Mesothelial cell of epicardium (in vitro differentiated cells): ENCODE measurements at places on chromosomes 1 and 21. TPM values are rescaled to one million over a fixed set of nuclear protein-coding genes. Genes with fewer than 3 reads are reported as not detected.

DNA sequence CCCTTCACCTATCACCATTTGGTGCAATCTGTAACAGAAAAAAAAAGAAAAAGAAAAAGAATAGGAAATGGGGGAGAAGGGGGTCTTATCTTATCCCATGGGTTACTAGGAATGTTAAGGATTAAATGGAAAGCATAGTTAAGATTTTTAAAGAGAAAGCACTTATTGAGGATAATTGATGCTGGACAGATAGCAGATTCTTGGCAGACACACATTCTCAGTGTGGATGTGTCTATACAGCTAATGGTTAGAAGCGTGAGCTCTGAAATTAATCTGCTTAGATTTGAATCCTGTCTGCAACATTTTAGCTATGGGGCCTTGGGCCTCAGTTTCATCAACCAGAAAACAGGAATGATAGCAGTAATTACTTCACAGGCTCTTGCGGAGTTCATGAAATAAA is 67.1 kb downstream of the SSBP3 start:
- no peak for DNase-seq

GRCh38 chr1:11550664-11551283 is 71.8 kb downstream of the DISP3 start:
- peak; percentile 75 for DNase-seq

GRCh38 chr1:51897699-51898031 is 19.1 kb upstream of the NRDC start:
- no peak for DNase-seq

DNA sequence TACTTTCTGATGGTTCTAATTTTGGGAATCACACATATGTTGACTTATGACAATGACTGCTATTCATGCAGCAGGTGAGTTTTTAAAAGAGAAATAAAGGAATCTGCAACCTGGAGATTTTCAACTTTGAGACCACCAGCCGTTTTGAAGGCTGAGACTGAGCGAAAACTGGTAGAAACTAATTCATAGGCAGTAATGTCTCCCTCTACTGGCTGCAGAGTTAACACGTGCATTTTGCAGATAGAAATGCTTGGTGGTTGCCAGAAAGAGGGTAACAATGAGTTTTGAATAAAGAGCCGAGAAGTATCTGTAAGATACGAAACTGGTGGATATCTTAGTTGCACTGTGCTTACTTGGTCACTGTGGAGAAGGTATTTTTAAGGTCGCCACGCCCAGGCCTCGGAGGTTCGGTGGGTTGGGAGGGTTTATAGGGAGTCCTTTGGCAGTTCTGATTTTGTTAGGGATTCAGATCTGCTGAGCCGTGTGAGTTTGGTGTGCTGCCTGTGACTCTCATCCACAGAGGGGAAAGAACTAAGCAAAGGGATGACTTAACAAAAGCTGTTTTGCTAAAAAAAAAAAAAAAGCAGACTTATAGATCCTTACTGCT is 83.0 kb downstream of the RYR2 start:
- DNase-seq, result no peak

GRCh38 chr1:221015159-221015790 is 136.0 kb downstream of the HLX start:
- DNase-seq, result no peak

GRCh38 chr1:36964830-36965229 is 69.5 kb downstream of the GRIK3 start:
- no peak for DNase-seq

The METTL25B gene
- 36.9 to 39.2 TPM (median 39.0 TPM) in 3 replicates for total RNA-seq

GRCh38 chr1:71695821-71696220 is 586.5 kb downstream of the NEGR1 start:
- no peak for DNase-seq

The COL9A2 gene
- 45.8 to 50.3 TPM (median 49.9 TPM) in 3 replicates for total RNA-seq

The RPS8 gene
- 2,191 to 2,296 TPM (median 2,278 TPM) in 3 replicates for total RNA-seq

DNA sequence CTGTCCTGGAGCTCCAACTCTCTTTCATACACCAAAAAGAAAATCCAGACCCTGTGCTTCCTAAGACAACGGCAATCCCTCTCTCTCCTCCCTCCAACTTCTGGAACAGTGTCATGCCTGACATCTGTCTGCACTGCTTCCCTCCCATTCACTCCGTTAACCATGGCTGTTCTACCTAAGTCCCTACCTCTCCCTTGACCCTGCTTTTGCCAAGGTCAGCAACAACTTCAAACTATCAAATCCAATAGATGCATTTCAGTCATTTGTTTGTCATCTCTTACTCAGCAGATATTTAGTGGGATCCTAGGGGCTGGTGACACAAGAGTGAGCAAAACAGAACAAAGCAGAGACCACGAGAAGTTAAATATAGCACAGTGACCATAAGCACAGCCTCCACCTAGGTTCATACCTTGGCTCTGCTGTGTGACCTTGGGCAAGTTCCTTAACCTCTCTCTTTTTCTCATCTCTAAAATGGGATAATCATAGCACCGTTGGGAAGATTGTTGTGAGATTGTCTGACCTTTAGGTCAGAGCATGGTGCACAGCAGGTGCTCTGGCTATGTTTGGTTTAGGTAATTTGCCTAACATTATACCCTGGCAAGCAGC is 88.9 kb downstream of the TMEM53 start:
- DNase-seq, result no peak

DNA sequence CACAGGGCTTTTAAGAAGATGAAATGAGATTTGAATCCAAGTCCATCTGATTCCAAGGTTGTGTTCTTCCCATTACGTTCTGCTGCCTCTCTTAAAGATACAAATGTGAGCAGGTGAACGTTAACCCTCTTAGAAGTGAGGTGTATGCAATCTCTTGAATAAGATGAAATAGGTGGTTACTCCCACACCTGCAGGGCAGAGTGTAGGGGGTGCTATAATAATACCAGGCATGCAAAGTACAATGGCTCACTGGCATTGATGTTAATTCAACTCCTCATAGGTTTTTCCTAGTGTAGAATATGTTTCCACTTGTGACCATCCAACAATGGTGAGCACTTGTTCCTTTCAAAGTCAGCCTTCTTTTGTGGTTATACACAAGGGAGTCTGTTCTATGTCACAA is 163.0 kb downstream of the ASTN1 start:
- no peak for DNase-seq

- no peak for DNase-seq
Observed at GRCh38 chr21:32549886-32550285, 35.4 kb downstream of the TCP10L start.

- DNase-seq, result no peak
Observed at GRCh38 chr1:202018468-202019234, 8.3 kb downstream of the ELF3 start.

GRCh38 chr1:160437432-160438316 is 37.3 kb downstream of the VANGL2 start:
- DNase-seq, result no peak

DNA sequence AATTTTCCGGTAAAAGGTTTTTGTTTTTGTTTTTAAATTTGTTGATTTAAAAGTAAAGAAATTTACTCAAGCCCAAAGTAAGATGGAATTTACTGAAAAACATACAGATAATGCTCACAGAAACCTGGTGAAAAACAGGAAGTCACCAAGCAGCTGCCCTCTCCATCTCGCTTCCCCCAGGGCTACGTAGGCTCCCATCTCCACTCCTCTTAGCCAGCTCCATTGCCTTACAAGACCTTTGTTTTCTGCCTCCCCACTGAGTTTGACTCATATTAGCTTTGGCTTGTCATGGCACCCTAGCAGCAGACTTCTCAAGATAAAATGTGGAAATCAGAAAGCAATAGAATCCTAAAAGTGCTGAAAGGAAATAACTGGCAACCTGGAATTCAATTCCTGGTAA is 57.9 kb downstream of the PHTF1 start:
- DNase-seq, result no peak

GRCh38 chr1:188128761-188129160 is 1300.0 kb downstream of the PLA2G4A start:
- no peak for DNase-seq

- no peak for DNase-seq
Observed at GRCh38 chr1:18149027-18149641, 41.5 kb downstream of the IGSF21 start.

The ALDH4A1 gene
- 10.7 to 11.5 TPM (median 11.5 TPM) in 3 replicates for total RNA-seq

- DNase-seq, result no peak
Observed at GRCh38 chr1:224259986-224260385, 70.0 kb downstream of the NVL start.

The UMODL1 gene
- total RNA-seq, result not detected in 3 replicates

The FOXE3 gene
- not detected in 3 replicates for total RNA-seq

The ARMH1 gene
- 14.9 to 19.1 TPM (median 17.9 TPM) in 3 replicates for total RNA-seq

The TEX38 gene
- 0.42 to 0.57 TPM (median 0.49 TPM) in 3 replicates for total RNA-seq

The SLC22A15 gene
- total RNA-seq, result 9.7 to 10.1 TPM (median 9.9 TPM) in 3 replicates

GRCh38 chr1:170630977-170631376 is 33.0 kb upstream of the PRRX1 start:
- no peak for DNase-seq

- peak; percentile 17 for DNase-seq
Observed at GRCh38 chr1:225770561-225771248, 6.9 kb upstream of the SRP9 start.

DNA sequence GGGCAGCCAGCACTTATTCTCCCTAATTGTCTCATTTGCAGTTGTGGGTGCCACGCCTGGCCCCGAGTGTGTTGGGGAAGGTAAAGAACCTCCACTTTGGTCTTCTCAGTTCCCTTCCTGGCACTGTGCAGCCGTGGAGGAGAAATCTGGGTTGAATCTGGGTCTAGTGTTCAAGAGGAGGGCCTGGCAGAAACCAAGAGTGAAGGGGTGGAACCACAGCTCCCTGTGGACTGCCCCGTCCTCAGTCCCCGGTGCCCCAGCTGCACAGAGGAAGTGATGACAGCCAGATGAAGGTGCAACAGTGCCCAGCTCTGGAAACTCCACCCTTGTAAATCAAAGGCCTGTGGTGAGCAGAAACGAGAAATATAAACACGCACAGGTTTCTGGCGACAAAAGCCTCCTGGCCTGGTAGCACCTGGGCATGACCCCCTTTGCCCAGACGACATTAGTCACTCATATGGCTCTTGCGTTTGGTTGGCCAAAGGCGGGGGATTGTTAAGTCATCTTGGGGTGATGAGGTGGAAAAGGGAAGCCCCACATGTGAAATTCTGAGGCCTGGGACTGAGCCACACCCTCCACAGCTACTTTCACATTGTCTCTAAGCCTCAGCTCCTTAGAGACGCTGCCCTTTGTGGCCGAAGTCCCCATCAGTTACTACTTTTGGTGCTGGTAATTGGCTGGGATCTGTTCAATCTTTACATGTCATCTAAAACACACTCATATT is 4.2 kb upstream of the ECE1 start:
- no peak for DNase-seq

The RAB13 gene
- 87.7 to 92.0 TPM (median 90.2 TPM) in 3 replicates for total RNA-seq

DNA sequence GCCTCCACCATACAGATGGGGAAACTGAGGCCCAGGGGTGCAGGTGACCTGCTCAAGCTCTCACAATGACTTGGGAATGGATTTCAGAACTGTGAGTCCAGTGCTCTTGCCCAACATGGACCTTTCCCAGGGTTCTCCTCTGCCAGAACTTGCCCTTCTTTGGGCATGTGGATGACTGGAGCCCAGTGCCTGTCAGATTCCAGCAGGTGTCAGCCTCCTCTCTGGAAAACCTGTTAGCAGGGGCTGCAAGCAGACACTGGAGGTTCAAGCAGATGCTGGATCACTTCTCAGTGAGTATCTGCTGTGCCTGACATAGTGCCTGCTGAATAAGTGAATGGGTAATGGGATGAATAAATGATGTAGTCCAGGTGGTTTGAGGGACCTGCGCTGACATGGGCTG is 314.2 kb upstream of the POU3F1 start:
- no peak for DNase-seq

DNA sequence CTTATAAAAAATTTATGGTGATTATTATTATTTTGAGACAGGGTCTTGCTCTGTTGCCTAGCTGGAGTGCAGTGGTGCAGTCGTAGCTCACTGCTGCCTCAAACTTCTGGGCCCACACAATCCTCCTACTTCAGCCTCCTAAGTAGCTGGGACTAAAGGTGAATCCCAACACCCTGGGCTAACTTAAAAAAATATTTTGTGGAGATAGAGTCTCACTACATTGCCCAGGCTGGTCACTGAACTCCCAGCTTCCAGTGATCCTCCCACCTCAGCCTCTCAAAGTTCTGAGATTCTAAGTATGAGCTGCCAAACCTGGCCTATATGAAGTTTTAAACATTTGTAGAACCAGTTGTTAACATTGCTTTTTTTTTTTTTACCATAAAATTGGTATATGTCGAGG is 18.2 kb downstream of the NFIA start:
- no peak for DNase-seq

The IRF6 gene
- total RNA-seq, result 38.1 to 43.1 TPM (median 39.9 TPM) in 3 replicates

The SUSD4 gene
- total RNA-seq, result 0.23 to 0.49 TPM (median 0.40 TPM) in 3 replicates

DNA sequence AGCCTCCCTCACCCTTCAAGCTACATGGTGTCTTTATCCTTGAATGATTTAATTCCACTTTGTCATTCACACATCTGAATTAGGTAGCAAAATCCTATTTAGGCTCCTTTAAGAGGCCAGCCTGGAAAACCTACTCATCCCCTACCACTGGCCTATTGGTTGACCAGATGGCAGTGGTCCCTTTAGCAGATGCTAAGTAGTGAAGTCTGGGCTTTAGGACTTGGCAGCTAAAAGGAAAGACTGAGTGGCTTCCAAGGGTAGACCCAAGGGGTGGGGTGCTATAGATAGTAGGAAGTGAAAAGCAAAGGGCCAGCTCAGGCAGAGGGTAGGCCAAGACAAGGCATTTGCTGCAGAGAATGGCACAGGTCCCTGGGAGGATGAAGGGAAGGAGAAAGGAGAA is 46.6 kb downstream of the KCNJ6 start:
- peak; percentile 13 for DNase-seq
